ENCODE measurements at places on chromosomes 1 and 21.

DNA sequence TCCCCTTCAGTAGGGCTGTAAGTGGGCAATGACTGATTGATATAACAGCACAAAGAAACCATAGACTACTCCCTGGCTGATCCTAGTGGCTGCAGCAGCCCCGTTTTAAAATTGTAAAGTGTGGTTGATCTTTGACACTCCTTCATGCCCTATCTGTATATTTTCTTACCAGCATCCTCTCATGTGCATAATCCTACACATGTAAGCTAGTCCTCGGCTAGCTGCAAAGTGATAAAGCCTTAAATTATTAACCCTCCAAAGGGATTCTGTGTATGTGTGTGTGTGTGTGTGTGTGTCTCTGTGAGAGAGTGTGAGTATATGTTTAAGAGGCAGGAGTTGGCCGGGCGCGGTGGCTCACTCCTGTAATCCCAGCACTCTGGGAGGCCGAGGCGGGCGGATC, 30.8 kb upstream of the CDC14A start:
- DNase-seq: no peak

DNA sequence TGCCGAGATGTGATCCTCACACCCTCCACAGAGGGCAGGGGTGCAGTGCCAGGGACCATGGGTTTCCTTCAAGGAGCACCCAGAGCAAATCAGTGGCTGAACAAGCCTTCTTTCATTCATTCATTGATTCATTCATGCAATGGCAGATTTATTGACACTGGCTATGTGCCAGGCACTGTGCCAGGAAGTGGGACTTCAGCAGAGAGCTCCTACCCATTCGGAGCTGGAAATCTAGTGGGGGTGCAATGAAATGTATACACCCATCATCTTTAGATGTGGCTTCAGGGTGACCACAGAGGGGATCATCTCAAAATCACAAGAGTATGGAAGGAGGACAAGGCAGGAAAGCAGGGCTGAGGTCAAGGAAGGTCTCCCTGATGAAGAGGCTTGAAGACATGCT, 18.9 kb downstream of the SLC6A9 start:
- peak; percentile 48 for DNase-seq

DNA sequence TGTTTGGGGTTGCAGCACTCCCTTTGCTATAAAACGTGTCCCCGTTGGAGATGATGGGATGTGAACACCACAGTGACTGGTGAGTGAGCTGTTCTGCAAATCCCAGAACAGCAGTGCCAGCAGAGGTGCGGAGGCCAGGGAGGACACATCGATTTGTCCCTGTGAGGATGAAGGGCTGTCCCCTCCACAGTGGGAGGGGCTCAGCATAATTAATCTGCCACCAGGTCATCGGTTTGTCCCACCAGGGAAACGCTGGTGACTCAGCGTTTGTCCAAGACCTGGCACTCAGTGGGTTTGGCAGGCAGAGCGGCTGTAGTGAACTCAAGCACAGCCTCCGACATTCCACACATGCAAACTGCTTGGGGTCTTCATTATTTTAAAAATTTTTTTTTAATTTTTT, 22.8 kb upstream of the PDE9A start:
- DNase-seq: peak; percentile 28

GRCh38 chr1:211541720-211542477, 37.1 kb downstream of the SLC30A1 start:
- peak; percentile 76 for DNase-seq

GRCh38 chr1:177873238-177873637, 96.6 kb downstream of the SEC16B start:
- DNase-seq: no peak

Measured in Calu3 (cell line).